ENCODE measurements at places on chromosomes 1 and 21.
A peak's percentile ranks its signal among the peaks of the same experiment; 100 is the strongest.

DNA sequence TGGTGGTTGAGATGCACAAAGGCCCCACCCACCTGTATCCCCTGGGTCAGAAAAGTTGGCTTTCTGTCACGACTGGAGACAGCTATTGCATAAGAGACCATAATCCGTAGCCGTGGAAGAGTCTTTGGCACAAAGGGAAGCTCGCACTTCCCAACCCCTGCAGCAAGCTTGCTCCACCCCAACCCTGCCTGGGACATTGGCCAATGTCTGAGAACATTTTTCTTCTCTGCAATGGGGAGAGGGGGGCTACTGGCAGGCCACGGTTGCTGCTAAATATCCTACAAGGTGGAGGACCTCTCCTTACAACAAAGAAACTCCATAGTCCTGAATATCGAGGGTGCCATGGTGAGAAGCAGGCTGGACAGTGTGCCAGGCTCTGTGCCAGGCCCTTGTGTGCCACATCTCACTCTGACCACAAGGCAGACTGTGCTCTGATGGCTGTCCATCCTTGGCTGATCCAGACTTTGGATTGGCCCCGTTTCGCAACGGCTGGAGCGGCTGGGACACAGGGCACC, 104.1 kb downstream of the CSMD2 start:
- no peak for DNase-seq

DNA sequence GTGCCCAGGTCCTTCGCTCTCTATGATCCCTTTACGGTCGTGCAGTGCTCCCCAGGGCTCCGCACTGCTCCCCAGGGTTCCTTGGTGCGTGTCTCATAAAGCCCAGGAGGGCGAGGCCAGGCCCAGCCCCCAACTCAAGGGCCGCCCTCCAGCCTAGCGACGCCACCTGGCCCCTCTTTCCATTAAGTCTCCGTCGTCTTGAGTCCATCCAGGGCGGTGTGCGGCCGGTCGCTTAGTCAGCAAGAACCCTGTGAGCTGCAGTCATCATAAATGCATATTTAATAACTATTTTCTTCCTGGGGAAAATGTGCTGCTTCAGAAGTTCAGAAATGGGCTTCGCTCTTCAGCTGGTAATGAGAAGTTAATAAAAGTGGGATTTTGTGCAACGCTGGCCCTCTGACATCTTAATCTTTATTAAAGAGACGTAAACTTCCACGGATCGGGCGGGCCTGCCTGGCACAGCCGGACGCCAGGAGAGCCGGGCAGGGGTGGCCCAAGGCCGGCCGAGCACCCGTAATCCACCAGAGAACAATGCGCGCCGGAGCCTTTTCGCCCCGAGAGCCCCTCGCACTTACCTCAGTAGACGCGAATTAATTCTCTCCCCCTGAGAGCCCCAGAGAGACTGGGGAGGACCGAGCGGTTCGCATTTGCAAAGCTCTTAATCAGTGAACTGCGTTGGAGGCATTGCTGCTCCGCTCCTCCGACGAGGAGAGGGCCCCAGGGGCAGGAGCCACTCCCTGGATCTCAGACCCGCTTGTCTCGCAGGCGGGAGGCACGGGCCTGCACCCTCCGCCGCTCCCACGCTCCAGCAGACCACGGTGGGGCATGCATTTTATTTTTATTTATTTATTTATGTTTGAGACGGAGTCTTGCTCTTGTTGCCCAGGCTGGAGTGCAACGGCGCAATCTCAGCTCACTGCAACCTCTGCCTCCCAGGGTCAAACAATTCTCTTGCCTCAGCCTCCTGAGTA, 188.3 kb upstream of the ARHGEF16 start:
- DNase-seq = no peak

- DNase-seq = no peak
Observed at GRCh38 chr1:37128091-37128490, 93.8 kb upstream of the GRIK3 start.

- peak; percentile 42 for DNase-seq
Observed at GRCh38 chr1:212667223-212668139, 32.2 kb downstream of the BATF3 start.

GRCh38 chr1:233631810-233632405, 18.0 kb downstream of the KCNK1 start:
- no peak for DNase-seq

- no peak for DNase-seq
Observed at GRCh38 chr1:182303778-182304177, 87.8 kb downstream of the GLUL start.

DNA sequence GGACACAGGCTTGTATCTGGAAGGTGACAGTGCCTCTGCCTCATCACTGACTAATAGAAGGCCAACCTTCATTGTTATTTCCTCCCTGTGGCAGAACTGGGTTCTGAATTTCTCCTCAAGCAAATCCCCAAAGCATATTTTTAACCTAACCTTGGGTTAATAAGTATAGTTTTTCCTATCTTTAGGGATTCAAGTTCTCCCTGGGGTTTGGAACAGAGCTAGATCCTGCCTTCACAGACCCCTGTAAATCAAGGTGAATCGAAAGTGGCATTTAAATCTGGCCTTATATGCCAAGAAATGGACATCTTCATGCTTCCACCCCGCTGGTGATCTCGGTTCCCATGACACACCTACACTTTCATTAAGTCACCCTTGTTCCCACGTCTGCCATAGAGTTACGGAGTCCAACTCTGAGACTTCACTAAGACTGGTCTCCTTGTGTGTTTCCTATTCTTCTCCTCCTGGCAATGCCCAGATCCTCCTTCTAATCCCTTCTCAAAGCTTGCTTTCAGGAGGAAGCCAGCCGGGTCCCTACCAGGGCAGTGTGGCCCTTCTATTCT, 4.3 kb upstream of the CHI3L2 start:
- no peak for DNase-seq

DNA sequence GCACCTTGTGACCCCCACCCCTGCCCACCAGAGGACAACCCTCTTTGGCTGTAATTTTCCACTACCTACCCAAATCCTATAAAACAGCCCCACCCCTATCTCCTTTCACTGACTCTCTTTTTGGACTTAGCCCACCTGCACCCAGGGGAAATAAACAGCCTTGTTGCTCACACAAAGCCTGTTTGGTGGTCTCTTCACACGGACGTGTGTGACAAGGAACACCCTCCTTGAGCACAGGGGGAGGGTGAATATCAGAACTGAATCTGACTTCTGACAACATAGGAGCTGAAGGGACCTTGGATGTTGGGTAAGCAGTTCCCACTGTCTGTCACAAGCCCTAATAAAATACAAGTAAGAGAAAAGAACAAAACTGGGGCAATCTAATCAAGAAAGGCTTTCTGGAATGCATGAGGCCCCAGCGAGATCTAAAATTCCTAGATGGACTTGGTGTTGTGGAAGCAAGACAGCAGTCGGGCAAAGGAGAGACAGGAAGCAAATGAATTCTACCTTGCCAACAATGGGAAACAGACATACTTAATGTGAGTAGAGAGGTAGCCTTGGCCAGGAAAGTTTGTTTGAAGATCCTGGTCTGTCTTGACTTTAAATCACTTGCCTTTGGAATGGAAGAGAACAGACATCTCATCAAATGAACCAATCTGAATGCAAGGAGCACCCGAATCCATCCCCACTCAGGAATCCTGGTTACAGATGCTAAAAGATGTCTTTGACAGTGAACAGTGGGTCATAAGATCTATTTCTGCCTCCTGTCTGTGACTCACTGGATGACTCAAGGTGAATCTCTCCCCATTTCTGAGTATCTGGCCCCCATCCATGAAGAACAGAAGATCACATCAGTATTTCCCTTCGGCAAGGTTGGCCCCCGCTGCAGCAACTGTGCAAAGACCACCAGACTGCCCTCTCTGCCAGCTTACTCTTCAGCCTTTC, 53.3 kb downstream of the OLFML3 start:
- no peak for DNase-seq
